ENCODE measurements at places on chromosomes 3 and 15. TPM values are rescaled to one million over a fixed set of nuclear protein-coding genes. Genes with fewer than 3 reads are reported as not detected.

CPA3 gene
- not detected for total RNA-seq

ERC2 gene
- total RNA-seq, result 6.1 TPM

CCNL1 gene
- total RNA-seq, result 233 TPM

DTX3L gene
- total RNA-seq, result 17.3 TPM

SENP7 gene
- total RNA-seq, result 33.6 TPM

CCPG1 gene
- 26.5 TPM for total RNA-seq

CAV3 gene
- total RNA-seq, result not detected

PGBD4 gene
- total RNA-seq, result 2.4 TPM

XCR1 gene
- total RNA-seq, result 13.9 TPM

RSRC1 gene
- total RNA-seq, result 29.3 TPM

AKAP13 gene
- 75.7 TPM for total RNA-seq

NOX5 gene
- total RNA-seq, result 0.12 TPM

FMN1 gene
- 15.8 TPM for total RNA-seq

GP5 gene
- 0.10 TPM for total RNA-seq

CCR8 gene
- 1.2 TPM for total RNA-seq

PPARG gene
- 21.5 TPM for total RNA-seq

GAP43 gene
- 4.2 TPM for total RNA-seq

IL5RA gene
- 0.14 TPM for total RNA-seq

BDH1 gene
- total RNA-seq, result 32.0 TPM

PROK2 gene
- total RNA-seq, result not detected

GOLGA8J gene
- total RNA-seq, result not detected

DAZL gene
- not detected for total RNA-seq

HACD2 gene
- 30.4 TPM for total RNA-seq

PPP2R3A gene
- total RNA-seq, result 8.6 TPM

GOLGA8O gene
- total RNA-seq, result 0.79 TPM

CPOX gene
- 21.9 TPM for total RNA-seq

SKOR1 gene
- total RNA-seq, result 0.65 TPM

SLC2A2 gene
- total RNA-seq, result 1.9 TPM

GASK1A gene
- 0.36 TPM for total RNA-seq

ESYT3 gene
- 2.0 TPM for total RNA-seq

GPR149 gene
- total RNA-seq, result 0.14 TPM

MCTP2 gene
- 10.5 TPM for total RNA-seq

TICRR gene
- 8.8 TPM for total RNA-seq

GP9 gene
- total RNA-seq, result not detected

CHRM5 gene
- total RNA-seq, result not detected

UROC1 gene
- not detected for total RNA-seq

MYO5C gene
- 21.4 TPM for total RNA-seq

NR2E3 gene
- 0.38 TPM for total RNA-seq

SMAD6 gene
- 31.7 TPM for total RNA-seq

POLQ gene
- 12.2 TPM for total RNA-seq

KLHL18 gene
- total RNA-seq, result 29.1 TPM

TOP2B gene
- total RNA-seq, result 198 TPM

GOLGA6D gene
- 0.19 TPM for total RNA-seq

CHRNA3 gene
- total RNA-seq, result 19.2 TPM

CFAP44 gene
- 11.6 TPM for total RNA-seq

CCR3 gene
- 0.14 TPM for total RNA-seq

CHDH gene
- total RNA-seq, result 8.0 TPM

CKMT1B gene
- 73.2 TPM for total RNA-seq

PLA1A gene
- 1.6 TPM for total RNA-seq

HRH1 gene
- total RNA-seq, result 4.7 TPM

All from type B pancreatic cell (in vitro differentiated cells).